Astrocyte of the hippocampus (primary cell): ENCODE measurements at places on chromosomes 12 and 14.

DNA sequence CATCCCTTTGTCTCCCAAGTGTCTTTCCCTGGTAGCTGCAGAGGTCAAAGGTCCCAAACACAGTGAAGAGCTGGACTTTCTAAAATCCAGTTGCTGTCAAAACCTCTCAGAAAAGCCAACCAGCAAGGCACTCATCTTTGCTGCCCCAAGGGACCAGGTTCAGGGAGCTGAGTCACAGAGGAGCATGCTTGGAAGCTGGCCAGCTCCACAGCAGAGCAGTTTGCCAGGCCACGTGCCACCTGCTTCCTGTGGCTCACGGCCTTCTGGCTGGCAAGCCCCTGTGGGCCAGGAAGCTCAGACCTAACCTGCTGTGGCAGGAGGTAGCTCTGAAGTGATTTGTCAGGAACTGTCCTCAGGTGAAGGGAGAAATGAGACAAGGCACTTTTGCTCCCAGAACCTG lies 3.6 kb downstream of the ISCU start:
- DNase-seq: peak; percentile 91

GRCh38 chr12:56661979-56662638 lies 16.3 kb upstream of the ATP5F1B start:
- no peak for DNase-seq

GRCh38 chr12:27541031-27541719 lies 17.2 kb downstream of the PPFIBP1 start:
- peak; percentile 32 for DNase-seq

DNA sequence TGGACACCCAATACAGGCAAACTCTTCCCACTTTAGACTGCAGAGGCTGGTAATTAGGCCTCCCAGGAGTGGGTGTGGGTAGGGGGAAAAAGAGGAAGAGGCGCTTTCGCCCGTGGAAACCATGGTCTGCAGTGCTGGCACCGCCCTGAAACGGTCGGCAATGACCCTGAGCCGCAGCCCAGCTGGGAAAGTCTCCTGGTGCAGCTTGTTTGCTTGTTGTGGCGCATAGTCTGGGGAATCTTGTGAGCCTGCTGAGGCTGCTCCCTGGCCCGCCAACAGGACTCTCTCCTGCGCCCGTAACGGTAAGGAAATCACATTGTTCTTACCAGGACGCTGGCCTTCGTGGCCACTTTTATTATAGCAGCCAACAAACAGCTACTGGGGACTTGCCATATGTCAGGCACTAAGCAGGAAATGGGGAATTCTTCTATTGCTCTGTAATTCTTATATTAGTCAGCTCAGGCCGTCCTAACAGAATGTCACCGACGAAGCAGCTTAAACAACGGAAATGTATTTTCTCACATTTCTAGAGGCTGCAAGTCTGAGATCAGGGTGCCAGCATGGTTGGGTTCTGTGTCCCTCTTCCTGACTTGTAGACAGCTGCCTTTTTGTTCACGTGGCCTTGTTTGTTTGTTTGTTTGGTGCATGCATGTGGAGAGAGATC lies 52.5 kb upstream of the RIN3 start:
- peak; percentile 19 for DNase-seq

DNA sequence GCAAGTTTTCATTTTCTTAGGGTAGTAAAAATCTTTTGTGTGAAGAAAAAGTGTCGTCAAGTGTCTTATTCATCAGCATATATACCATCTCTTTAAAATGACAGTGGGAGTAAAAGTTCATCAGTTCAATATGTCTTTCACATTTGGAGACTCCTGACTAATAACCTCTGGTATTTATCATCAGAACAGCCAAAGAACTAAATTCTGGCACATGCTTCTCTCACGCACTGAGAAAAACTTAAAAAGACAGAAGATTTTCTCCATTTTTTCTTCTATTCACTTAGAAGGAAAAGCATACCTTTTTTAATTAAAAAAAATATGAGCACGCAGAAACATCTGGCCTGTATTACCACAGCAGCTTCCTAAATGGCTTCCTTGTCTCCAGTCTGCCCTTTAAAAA lies 265.7 kb downstream of the AKAP6 start:
- peak; percentile 39 for DNase-seq

DNA sequence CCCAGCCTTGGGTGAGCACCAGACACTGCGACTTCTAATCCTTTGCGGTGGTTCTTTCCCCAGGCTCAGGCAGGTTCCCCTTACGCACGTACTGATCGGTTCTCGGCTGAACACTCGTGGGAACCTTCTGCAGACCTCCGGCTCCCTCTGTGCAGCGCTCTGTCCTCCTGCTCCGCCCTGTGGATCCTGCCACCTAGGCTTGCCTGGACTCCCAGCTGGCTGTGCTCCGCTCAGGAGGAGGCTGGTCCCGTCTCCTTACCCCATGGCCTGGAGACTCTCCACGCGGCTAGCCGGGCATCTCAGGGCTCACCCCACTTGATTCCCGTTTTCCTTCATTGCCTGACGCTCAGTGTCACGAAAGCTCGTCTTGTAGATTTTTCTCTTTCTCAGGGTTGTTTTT lies 34.7 kb downstream of the TNFAIP2 start:
- DNase-seq: no peak

GRCh38 chr12:79143803-79144202 lies 279.2 kb downstream of the SYT1 start:
- no peak for DNase-seq

- DNase-seq: no peak
These were observed 2.0 kb downstream of the PTPN11 start for GRCh38 chr12:112420740-112421139.

GRCh38 chr14:105315211-105315721 lies 718 bp downstream of the PACS2 start:
- DNase-seq: peak; percentile 55

DNA sequence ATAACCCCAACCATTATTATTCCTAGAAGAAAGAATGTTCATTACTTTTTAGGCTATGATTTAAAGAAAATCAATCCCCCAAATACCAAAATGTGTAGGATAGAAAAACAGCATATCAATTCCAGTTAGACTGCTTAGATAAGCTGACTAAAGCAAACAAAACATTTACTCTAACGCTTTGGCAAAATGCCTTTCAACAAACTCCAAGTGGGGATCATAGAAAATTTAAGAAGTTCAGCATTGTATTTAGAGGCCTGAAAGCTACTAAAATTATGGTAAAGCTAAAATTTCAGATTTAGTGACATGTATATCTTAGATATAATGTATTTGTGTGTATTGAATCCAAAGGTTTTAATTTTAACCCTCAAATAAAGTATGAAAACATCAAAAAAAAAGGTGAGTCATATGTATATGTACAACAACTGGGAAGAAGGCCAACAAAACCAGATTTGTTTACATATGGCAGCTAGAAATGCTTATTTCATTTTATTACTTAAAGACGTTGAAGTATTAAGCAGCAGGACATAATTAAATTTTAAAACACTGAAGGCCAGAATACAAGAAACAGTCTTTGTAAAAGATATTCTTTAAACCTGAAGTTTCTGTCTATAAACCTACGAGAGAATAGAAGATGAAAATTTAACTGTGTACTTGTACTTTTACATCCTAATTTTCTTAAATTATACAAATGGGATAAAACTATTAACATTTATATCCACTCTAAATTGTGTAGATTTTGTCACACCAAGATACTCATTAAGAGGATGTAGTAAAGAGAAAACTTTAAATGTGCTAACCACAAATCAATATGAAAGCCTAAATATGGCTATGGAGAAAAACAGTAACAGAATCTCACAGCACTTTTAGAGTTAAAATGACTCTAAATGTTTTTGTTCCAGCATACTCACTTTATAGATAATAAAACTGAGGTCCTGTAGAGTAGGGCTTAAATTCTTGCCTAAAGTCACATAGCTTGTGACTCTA lies 71.4 kb downstream of the SLC41A2 start:
- DNase-seq: no peak

GRCh38 chr12:5096241-5096924 lies 52.7 kb downstream of the KCNA5 start:
- peak; percentile 64 for DNase-seq

DNA sequence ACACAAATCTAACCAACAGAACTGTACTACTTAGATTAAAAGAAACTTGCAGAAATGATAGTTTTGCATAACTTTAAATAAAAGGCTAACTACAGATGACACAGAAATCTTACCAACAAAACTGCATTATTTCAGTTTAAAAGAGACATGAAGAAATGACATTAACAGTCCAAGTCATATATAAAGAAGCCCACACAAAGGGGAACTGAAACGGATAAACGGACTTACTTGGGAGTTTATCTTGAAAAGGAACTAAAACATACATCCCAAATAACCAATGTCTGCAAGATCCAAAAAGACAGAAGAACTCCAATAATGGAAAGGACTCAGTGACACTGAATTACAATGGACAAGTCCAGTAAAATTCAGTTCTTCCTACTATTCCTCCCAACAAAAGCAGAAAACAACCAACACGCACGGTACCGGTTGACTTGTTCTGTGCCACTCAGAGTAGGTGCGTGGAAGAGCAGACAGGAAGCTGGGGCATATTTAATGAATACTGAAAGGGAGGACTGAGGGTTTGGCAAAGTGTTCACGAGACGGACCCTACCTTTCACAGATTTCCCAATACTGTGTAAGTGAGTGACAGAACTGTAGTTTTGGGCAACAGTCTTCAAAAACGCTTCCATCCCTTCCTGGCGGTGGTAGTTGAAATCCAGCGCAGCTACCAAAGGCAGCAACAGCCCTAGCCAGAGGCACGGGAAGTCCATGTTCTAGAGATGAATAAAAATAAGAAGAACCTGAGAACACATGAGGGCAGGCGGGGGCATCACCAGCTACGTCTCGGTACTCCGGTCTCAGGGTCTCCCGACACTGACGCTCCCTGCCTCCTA lies 627 bp downstream of the CPM start:
- DNase-seq: no peak
